ENCODE measurements at places on chromosomes 5 and 9. TPM values are rescaled to one million over a fixed set of nuclear protein-coding genes. Genes with fewer than 3 reads are reported as not detected.

IRX2 gene
- total RNA-seq = not detected

DNA sequence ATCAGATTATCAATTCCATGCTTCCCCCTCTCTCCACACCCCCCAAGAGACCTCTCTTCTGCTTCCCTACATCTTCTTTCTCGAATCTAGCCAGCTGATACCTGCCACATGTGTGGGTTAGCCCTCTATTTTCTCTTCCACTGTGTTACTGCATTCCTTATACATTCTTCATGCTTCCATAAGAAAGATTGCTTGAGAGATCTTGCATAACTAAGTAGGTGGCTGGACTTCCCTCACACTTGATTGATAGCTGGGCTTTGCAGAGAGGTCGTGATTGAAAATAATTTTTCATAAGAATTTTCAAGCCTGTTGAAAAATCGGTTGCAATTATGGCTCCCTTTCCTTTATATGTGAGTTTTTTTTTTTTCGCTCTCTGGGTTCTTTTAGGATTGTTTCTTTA, 33.0 kb upstream of the PANK3 start:
- DNase-seq = no peak

- DNase-seq = no peak
These were observed 93.8 kb downstream of the FEM1C start for GRCh38 chr5:115450741-115451140.

PLPP7 gene
- total RNA-seq = 20.8 TPM

GRCh38 chr9:120928483-120929228, 2.1 kb upstream of the TRAF1 start:
- peak; percentile 51 for DNase-seq

DNA sequence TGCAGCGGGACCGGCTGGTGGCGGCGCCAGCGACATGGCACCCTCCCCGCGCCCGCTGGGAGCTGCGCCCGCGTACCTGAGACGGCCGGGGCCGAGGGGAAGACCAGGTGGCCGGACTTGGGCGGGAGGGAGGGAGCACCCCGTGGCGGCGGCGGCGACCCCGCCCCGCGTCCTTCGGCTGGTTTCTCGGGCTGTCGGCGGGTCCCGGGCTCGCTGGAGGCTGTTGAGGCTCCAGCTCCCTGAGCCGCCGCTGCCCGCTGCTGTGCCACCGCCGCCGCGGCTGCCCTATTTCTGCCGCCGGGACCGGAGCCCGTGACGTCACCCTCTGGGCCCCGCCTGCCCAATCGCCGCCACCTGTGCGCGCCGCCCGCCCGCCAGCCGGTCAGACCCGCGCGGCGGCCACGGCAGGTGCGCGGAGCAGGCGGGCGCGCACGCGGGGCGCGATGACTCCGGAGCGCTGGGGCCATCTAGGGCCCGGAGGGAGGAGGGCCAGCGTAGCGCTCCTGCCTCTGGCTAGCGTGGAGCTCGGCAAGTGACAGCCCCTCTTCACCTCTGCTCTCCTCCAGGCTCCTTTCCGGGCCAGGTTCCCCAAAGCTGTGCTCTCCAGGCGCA, at the start of gene FSTL4:
TSS of gene FSTL4 (minus strand) at position 293 of the 612 bp plus-strand sequence.
- no peak for DNase-seq

DNA sequence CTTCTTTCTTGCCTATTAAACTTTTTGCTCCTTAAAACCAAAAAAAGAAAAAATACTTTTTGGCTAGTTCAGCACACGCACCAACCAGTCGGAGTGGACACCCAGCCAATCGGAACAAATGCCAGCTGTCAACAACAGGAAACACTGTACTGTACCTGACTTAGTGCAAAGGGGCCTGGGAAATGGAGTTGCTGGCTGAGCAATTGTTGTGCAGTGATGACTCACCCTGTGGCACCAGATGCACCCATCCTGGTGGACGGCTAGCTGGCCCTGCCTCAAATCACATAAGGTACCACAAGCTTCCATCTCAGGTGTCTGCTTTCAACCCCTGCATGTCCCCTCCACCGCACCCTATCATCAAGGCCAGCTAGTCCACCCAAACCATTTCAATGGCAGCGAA, 20.9 kb downstream of the FOXE1 start:
- no peak for DNase-seq

ARL14EPL gene
- total RNA-seq = not detected

DNA sequence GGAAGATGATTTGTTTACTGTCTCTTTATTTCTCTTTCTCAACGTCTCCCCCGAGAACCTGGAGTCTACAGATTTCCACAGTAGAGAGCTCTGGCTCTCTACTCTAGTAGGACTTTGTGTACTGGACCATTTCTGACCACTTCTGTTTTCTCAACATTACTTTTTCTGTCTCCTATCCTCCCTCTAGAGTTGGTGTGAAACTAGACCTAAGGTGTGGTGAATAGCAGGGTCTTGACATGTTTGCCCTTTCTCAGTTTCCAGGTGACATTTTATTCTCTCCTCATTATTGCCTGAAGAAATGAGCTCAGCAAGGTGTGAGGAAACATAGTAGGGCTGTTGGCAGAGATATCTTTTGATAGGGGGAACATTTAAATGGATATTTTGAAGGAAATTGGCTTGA, 62.1 kb upstream of the IL6ST start:
- DNase-seq = no peak

CTNND2 gene
- total RNA-seq = not detected

DNA sequence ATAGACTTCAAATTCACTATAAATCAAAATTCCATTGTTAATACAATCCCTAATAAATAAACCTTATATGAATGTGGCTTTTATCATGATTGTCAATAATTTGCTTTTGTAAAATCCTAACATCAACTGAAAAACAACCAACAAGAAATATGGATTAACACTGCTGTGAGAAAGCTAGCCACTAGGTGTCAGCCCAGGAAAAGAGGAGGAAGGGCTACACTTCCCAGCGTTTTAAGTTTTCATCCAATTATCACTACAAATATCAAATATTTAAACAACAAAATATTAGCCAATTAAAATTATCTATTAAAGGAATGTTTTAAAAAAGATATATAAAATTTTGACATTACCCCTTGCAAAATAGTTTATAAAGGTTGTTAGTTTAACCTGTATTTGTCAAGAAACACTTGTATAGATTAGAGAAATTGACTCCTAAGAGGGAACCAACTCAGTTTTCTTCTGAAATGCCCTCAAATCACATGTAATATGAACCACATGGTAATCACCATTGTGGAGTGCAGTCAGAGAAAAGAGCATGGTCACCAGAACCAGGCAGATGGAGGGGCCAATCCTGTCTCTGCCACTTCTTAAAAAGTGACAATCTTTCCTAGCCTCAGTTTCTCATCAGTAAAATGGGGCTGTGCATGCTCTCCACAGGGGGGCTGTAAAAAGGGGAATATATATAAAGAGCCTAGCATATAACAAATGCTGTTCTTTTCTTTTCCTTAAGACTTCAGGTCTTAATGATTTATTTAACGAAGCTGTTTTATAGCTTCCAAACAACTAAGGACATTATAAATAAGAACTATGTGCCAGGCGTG, 188.2 kb downstream of the CRB2 start:
- DNase-seq = peak; percentile 45

GRCh38 chr5:125981016-125981415, 442.2 kb upstream of the GRAMD2B start:
- no peak for DNase-seq

- DNase-seq = no peak
These were observed 561.5 kb downstream of the SEMA5A start for GRCh38 chr5:8984386-8984785.

- no peak for DNase-seq
These were observed 203.4 kb upstream of the ZNF608 start for GRCh38 chr5:124949862-124950261.

IL4 gene
- total RNA-seq = not detected

MYMK gene
- total RNA-seq = not detected

DNA sequence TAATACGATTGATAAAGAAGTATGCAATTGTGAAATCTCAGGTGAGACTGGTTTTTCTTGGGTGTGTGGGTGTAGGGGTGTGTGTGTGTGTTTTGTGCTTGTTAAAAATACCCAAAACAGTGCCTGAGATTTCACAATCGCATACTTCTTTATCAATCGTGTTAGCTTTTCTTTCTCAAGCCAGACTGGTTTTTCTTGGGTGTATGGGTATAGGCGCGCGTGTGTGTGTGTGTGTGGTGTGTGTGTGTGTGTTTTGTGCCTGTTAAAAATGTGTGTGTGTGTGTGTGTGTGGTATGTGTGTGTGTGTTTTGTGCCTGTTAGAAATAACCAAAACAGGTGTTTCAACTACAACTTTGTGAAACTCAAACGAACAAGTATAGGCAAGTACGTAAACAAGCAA, 53.7 kb downstream of the CERT1 start:
- no peak for DNase-seq

FIBCD1 gene
- total RNA-seq = not detected

ADGRV1 gene
- total RNA-seq = 0.39 TPM

F2RL1 gene
- not detected for total RNA-seq

PCDHB10 gene
- 5.7 TPM for total RNA-seq

ASB6 gene
- total RNA-seq = 21.4 TPM

TMEM252 gene
- not detected for total RNA-seq

GRCh38 chr5:2566284-2566683, 185.2 kb downstream of the IRX2 start:
- DNase-seq = no peak

DNA sequence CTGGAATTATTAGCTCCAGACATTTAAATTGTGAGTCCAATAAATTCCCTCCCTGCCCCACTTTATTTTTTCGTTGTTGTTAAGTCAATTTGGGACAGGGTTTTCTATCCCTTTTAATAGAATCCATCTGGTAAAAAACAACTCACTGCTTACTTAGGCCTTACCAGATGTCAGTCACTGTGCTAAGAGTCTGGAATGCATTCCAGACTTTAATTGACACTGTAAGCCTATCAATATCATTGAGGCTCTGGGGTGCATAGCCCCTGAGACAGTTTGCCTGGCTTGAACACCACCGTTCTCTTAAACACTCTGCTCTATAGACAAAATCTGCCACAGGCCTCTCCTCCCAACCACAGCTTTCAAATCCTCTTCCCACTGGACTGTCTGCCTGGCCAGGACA, 175.9 kb downstream of the NSG2 start:
- DNase-seq = no peak

- DNase-seq = no peak
These were observed 62.2 kb downstream of the CFAP77 start for GRCh38 chr9:132472199-132472598.

DNA sequence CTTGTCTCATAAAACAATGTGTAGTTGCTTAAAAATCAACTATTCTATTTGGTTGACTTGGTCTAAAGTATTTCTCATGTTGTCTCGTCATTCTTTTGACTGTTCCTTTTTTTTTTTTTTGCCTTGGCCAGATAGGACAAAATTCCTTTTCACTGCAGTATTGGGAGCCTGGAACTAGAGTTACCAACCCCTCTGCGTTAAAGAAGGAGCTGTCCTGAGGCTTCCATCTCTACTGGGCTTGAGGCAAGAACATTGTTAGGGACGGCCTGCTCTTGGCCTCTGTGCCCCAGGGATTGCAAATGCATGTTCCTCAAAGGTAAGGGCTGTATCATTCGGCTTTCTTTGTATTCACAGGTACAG, 1.4 kb upstream of the NPR2 start:
- DNase-seq = no peak

- peak; percentile 38 for DNase-seq
These were observed 180.3 kb downstream of the C9orf152 start for GRCh38 chr9:110027671-110028081.

EGFLAM gene
- 54.8 TPM for total RNA-seq

- no peak for DNase-seq
These were observed 180.6 kb downstream of the PDE4D start for GRCh38 chr5:59712836-59713497.

GRCh38 chr5:140044041-140044440, 942 bp upstream of the NRG2 start:
- no peak for DNase-seq

DNA sequence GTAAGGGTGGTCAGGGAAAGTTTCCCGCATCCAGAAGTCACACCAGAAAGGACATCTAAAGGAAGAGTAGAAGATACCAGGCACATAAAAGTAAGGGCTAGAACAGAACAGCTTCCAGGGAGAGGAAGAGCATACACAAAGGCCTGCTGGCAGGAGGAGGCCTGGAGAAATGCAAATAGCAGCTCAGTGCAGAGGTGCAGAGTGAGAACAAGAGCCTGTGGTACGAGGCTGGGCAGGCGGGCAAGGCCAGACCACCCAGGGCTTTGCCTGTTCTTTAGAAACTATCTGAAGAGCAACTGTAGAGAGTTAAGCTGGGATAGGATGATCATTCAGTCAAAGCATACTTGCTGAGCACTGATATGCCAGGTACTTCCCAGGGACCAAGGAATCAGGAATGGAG, 115.3 kb downstream of the DROSHA start:
- DNase-seq = no peak

DNA sequence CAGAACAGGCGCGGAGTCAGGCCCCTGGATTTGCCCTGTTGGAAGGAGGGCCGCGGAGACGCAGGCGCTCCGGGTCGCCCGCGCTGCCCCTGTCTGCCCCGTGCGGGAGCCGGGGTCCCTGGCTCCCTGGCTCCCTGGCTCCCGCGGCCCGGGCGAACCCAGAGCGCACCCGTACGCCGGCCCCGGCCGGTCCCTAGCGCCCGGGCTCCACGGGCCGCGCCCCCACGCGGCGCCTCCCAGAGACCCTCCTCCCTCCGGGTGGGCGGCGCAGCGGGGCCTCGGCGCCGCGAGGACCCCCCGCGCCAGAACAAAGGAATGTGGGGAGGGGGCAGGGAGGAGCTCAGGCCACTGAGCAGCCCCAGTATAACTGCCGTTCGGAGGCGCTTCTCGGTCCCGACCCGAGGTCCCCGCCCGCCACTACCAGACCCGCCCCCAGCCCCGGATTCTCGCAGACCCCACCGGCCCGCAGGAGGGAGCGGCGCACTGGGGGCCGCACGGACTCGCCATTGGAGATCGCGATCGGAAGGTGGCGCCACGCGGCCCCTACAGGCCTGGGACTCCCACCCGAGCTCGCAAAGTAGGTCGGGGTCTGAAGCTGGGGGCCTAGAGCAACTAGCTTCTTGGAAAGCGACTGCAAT, 2.4 kb downstream of the NFIL3 start:
- no peak for DNase-seq

GRCh38 chr9:97572892-97573365, 60.2 kb downstream of the TSTD2 start:
- no peak for DNase-seq

HACD4 gene
- 4.2 TPM for total RNA-seq

FCN2 gene
- not detected for total RNA-seq

DNA sequence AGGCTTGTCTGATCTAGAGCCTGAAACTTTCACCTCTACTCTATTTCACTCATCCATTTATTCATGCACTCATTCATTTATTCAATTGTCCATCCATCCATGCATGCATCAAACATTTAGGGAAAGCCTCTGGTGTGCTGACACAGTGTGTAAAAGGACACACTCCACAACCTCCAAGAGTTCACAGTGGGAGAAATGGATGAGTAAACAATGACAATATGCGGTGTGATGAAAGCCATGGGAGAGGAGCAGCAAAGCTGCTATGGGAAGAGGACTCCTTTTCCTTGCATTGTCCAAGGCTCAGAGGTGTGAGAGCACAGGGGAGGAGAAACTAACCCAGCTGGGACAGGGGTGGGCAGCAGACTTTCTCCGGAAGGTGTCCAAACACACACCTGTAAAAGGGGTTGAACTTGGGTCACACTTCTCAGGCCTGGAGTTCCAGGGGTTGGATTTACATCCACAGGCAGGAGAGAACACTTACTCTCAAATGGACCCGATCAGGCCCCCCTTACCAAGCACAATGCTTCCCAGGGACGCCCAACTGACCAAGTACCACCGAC, 21.2 kb upstream of the PFDN1 start:
- DNase-seq = no peak

DOCK8 gene
- total RNA-seq = 17.9 TPM

GRCh38 chr9:78031444-78031892, at the start of gene GNAQ:
TSS of gene GNAQ (minus strand) at chr9:78031811. CDS start at chr9:78031235, 576 bp downstream.
- no peak for DNase-seq
